ENCODE measurements at places on chromosomes 3 and 15.

DNA sequence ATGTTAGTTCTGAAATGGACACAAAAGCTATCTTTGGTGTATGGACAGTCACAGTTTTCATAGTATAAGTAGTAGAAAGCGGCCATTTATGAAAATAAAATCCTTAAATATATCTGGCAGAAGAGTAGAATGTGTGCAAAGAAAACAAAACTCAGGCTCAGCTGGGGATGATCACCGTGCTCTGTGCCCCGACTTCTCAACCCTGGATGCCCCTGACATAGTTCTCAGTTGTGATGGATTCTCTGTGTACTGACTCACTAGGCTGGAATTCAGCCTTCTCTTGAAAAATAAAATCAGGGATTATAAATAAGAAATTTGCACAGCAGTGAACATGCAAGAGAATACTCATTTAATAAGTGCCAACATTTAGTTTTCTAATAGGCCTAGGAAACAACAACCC is 925.1 kb upstream of the NR2F2 start:
- DNase-seq: peak; percentile 2

DNA sequence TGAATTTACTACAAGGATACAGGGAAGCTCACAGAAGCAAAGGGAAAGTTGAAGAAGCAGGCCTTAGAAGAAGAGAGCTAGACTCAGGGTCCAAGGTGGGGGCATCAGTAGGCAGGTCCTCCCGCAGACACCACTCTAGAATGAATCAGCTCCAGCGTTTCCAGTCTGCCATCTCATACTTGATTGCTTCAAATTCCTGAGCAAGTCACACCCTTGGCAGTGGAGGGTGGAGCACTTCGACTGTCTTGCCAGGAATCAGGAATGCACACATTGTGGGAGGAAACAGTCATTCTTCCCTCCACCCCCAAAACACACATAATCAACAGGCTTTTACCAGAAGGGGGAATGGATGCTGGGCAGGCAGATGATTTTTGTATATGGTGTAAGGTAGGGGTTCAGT is 78.5 kb downstream of the CHCHD6 start:
- DNase-seq: peak; percentile 97

DNA sequence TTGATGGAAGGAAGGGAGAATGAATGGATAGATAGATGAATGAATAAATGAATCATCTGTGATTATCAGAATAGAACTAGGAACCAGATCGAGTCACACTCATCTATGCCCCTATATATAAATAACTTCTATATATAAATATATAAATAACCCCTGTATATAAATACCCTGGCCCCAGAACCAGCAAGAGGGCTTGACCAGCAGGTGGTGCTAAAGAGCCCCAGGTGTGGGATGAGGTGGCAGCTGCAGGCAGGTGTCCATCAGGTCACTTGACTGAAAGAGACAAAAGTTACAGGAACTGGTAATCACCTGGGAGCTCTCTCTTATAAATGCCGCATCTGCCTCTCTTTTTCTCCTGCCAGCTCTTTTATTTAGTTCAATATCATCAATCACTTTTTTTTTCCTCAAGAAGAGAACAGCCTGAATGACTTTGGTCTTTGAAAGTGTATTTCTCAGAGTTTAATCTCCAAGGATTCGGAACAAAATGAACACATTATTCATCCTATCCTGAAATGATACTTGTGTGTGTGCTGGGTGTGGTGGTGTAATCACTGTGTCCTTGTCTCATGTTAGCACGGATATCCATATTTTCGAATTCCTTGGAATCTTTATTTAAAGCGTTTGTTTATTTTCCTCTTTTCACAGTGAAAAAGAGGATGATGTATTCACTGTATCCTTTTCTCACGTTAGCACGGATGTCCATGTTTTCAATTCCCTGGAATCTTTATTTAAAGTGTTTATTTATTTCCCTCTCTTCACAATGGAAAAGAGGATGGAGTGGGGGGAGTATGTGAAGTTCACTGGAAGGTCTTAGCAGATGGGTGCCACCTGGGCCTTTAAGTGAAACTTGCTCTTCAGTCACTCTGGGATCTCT is 35.4 kb upstream of the ATG7 start:
- DNase-seq: peak; percentile 54

DNA sequence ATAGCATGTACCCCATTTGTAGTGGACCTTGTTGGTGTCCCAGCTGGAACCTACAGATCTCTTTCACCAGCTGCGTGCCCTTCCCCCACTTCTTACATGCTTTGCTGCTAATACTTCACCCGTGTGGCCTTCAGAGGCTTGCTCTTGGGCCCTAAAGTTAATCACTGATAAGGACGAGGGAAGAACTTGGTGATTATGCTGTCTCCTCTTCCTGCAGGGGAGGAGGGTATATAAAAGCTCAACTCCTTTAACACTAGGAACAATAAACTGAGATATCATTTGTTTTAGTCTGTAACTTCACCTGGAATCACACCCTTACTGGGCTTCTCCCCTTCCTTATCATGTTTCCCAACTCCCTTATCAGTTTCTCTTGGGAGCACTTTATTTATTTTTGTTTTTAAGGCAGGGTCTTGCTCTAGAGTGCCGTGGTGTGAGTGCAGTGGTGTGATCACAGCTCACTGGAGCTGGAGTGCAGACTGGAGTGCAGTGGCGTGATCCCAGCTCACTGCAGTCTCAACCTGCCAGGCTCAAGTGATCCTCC is 43.2 kb upstream of the PIK3R4 start:
- DNase-seq: no peak

GRCh38 chr15:89501646-89502045 is 5.3 kb upstream of the RHCG start:
- DNase-seq: no peak

GRCh38 chr3:98449606-98450193 is 13.3 kb upstream of the OR5K1 start:
- no peak for DNase-seq

GRCh38 chr3:148450819-148451218 is 246.9 kb upstream of the AGTR1 start:
- DNase-seq: no peak

GRCh38 chr3:187044867-187045552 is 94.3 kb downstream of the RPL39L start:
- no peak for DNase-seq

Data from RPMI7951 (cell line).